ENCODE measurements at places on chromosomes 5 and 9.

GRCh38 chr9:71472400-71472799 is 295.9 kb downstream of the CEMIP2 start:
- no peak for DNase-seq

- no peak for DNase-seq
Observed at GRCh38 chr9:124510650-124511425, 3.6 kb upstream of the NR5A1 start.

- DNase-seq: peak; percentile 54
Observed at GRCh38 chr5:57434227-57434640, 48.4 kb downstream of the ACTBL2 start.

GRCh38 chr9:93114169-93114983 is 18.4 kb downstream of the CARD19 start:
- DNase-seq: peak; percentile 20

- no peak for DNase-seq
Observed at GRCh38 chr5:56305001-56305950, 72.1 kb upstream of the ANKRD55 start.

- no peak for DNase-seq
Observed at GRCh38 chr5:108233617-108234155, 148.2 kb downstream of the FBXL17 start.

- DNase-seq: no peak
Observed at GRCh38 chr9:123331346-123332060, 24.5 kb upstream of the CRB2 start.
